ENCODE measurements at places on chromosomes 2 and 18. TPM values are rescaled to one million over a fixed set of nuclear protein-coding genes. Genes with fewer than 3 reads are reported as not detected.

GRCh38 chr2:127700527-127701192, 637 bp upstream of the SFT2D3 start:
- DNase-seq = peak; percentile 29

DNA sequence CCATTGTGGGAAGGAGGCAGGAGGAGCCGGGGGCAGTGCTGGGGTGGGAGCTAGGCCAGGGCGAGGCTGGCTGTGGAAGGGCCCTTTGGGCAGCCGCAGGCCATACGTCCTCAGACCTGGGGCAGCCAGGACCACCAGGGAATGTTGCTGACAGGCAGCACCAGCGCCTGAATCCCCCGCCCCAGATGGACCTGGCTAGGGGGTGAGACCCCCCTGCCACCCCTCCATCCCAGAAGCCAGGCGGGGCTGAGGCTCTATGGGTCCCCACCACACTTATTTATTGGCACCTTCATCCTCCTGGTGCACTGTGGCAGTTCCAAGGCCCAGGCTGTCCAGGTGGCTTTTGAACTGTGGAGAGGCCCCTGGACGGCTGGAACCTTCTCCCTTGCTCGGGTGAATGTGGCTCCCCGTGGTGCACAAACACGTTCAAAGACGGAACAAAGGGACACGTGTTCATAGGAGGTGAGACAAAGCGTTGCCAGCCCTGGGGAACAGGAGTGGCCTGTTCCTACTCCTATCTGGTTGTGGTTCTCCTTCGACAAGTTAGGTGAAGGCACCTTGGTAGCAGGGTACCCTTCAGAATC, 35.1 kb downstream of the RAMP1 start:
- no peak for DNase-seq

DNA sequence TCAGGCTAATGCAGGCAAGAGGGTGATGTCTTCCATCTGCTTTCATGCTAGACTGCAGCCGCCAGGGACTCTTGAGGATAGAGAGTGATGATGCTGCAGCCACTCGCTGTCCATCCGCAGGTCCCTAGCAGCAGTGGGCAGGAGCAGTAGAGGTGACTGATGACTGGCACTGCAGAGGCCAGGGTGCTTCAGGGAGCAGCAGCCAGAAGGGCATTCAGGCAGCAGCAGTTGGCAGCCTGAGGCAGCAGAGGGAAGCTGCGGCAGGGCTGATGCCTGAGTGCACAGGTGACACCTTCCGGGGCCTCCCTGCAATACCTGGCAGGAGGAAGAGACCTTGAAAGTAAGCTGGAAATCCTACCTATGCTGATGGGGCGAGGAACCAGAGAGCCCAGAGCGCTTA, 214.2 kb downstream of the ICOS start:
- DNase-seq = no peak

Gene KIDINS220
- 58.9 TPM for total RNA-seq
